ENCODE measurements at places on chromosomes 1 and 21.

DNA sequence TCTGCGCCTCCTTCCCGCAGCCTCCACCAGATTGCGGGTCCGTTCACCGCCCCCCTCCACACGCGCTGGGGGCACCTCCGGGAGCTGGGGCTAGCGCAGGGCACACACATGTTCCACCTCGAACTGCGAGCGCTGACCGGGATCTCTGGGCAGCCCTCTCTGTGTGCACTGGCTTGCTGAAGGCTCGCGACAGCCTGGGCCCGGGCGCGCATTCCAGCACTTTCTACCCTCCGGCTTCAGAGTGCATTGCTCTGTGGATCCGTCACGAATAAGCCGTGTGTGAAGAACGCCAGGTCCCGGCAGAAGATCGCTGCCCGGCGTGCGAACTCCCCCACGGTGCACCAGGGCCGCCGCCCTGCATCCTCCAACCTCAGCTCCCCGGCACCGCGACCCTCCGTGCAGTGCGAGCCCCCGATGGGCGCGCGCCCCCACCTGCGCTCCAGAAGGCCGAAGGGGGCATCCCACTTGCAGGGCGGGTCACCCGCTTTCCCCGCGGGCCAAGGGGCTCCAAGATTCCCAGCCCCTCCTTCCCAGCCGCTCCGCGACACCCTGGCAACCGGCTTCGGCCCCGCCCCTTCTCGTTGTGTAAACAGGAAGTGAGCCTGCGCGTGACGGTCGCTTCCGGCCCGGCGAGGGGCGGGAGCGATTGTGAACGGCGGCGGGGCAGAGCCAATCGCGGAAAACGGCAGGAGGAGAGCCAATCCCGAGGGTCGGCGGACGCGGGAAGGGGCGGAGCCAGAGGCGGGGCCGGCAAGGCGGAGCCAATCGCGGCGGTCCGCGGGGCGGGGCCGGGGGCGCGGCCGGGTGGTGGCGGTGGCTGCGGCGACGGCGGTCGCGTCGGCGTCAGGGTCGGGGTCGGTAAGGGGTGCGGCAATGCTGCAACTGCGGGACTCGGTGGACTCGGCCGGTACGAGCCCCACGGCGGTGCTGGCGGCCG, at the start of gene TPRG1L:
Gene TPRG1L (plus strand): TSS at position 816 of the 937 bp plus-strand sequence. CDS start 58 bp downstream, at position 874.
- peak; percentile 98 for DNase-seq

GRCh38 chr1:7108251-7108650, 323.0 kb downstream of the CAMTA1 start:
- DNase-seq: no peak

DNA sequence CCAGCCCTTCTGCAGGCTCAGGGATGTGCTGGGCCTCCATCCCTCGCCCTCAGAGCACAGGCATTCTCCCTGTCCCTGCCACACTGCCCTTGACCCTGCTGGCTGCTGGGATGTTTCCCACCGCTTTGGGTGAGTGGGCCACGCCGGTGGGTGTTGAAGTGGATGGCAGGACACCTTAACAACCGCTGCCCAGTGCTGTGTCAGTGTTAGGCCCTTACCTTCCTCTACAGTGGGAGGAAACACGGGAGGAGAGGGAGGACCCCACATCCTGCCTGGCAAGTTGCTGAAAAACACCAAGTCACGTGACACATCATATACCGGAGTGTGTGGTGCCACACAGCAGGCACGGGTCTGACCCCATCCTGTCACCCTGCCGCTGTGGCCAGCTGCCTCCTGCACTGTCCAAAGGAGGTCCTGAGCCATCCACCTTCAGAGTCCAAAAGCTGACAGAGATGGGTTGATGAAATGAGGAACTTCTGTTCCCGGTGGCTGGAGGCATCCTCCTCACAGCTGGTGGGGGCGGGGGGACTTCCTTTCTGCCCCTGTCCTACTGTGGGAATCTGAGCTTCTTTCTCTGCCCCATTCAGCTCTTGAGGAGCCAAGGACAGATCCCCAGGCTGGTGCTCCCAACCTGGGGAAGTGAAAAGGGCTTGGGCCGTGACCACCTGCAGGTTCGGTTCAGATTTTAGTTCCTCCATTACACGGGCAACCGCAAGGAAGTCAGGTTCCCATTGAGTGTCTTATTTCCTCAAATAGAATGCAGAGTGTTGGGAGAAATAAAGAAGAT, 3.2 kb upstream of the THEMIS2 start:
- peak; percentile 68 for DNase-seq

GRCh38 chr1:228939001-228939691, 203.9 kb downstream of the RHOU start:
- DNase-seq: no peak

- DNase-seq: no peak
Measured at GRCh38 chr1:157585984-157586383, 11.9 kb downstream of the FCRL4 start.

- no peak for DNase-seq
Measured at GRCh38 chr1:81254560-81254959, 546.2 kb upstream of the ADGRL2 start.

- DNase-seq: no peak
Measured at GRCh38 chr1:92511541-92511940, 24.8 kb upstream of the GFI1 start.

Data from activated CD4-positive, alpha-beta T cell treated with anti-CD3 and anti-CD28 coated beads, Interleukin-2, amount 50 U/mL, for 48 hours (primary cell).